ENCODE measurements at places on chromosomes 1 and 21.

DNA sequence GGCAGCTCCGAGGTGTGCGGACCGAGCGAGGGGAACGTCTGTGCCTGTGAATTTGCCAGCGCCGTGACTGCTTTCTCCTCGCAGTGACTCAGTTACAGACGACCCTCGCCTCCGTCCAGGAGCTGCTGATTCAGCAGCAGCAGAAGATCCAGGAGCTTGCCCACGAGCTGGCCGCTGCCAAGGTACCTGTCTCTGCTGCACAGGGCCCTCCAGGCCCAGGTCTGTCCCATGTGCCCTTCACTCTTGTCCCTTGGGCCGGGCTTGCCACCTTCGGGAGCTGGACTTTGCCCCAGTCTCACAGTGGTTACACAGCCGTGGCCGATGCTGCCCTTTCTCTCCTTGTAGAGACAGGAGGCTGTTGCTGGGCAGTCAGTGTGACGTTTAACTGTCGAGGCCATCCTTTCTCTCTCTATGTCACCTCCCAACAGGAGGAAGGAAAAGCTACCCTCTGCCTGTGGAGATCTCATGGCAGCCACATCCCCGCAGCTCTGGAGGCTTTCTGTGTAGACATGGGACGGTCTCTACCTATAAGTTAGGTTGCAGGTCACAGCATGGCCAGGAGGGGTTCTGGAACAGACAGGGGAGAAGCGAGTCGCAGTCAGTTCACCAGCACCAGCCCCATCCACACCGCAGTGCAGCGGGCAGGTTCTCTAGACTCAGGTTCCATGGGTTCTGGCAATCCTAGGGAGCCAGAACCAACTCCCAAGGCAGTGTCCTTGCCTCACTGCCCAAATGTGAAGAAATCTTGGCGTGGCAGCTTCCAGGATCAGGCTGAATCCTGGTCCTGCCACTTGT is 149.7 kb downstream of the PEX14 start:
- DNase-seq: no peak

- no peak for DNase-seq
Observed at GRCh38 chr1:207876131-207876530, 34.8 kb downstream of the CD34 start.

DNA sequence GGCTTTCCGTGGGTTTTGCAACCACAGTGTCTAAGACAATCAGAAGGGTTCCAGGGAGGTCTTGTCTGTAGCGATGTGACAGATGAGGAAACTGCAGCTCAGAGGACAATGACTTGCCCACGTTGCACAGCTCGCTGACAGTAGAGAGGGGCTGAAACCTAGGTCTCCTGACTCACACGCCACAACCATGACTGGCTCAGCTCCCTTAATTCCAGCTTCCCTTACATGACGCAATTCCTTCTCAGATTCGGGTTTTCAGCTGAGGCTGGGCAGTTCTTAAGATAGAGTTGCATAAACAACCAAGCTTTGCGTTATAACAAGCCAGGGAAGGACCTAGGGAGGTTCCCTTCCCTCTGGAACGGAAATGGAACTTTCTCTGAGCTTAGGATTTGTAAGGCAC is 36.3 kb downstream of the DHCR24 start:
- DNase-seq: no peak

DNA sequence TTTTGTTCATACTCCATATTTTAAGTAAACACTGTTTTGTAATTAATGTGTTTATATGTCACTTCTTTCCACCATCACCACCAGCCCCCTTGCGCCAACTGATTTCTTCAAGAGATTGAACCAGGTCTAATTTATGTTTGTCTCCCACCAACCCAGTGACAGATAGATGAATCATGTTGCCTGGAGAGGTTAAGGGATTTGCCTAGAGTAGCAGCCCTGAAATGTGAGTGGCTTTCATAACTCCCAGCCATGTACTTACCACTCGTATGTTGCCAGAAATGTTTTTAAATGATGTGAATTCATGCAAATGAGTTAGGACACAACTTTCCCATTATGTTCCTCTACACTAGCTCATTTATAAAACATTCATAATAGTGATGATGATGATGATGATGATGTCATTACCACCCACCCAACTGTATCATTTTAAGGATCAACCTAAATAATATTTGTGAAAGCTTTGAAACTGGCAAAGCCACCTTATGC is 86.9 kb downstream of the LRRC8D start:
- no peak for DNase-seq

GRCh38 chr1:162716123-162716522 is 74.4 kb upstream of the HSD17B7 start:
- no peak for DNase-seq

DNA sequence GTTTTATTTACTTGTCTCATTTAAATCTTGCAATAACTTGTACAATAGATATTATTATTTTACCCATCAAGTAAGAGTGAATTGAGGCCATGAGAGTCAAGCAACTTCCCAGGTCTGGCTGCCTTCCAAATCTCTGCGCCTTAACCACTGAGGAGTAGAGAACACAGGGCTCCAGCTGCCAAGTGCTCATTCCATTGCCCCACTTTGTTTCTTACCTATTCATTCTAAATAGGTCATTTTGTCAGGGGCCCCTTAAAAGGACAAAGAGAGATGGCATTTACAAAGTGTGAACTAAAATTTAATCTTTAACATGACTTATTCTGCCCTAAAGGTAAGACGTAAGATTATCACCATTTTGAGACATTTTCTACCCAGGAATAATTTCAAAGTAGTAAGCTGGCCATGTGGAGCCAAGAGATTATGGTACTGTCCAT is 3.5 kb downstream of the PPP1R15B start:
- no peak for DNase-seq

GRCh38 chr1:198910816-198911215 is 272.0 kb downstream of the PTPRC start:
- no peak for DNase-seq

DNA sequence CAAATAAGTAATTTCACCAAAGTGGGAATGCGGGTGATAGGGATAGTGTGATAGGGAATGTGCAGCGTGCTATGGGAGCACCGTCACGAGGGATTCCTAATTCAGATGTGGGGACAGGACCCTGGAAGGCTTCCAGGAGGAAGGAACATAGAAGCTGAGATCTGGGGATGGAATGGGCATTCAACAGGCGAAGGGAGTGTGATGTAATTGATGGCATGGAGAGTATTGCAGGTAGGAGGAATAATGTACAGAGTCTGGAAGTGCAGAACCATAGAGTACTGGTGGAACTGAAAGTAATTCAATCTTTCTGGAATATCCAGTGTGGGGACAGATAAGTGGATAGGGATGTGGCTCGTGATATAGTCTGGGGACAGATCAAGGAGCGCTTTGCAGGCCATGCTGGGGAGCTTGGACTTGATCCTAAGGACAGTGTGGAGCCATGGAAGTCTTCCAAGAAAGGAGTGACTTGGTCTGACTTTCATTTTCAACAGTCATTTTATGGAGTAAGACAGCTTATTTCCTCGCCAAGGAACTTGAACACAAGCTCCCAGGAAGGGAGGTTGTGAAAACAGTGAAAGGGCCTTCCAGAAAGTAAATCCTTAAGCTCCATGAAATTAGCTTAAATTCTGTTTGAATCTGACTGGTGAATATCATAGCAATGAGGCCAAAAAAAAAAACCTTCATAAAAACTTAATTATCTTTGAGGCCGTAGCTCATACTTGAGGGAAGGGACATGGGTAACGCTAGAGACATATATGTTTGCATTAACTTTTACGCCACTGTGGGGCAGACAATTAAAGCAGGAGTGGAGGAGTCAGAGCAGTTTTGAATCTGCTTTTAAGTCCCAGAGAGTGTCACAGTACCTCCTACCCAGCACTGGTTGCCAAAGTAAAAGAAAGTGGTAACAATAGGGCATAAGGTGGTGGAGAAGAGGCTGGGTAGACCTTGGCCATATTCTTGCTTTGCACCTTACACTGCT is 55.8 kb downstream of the ROR1 start:
- no peak for DNase-seq

DNA sequence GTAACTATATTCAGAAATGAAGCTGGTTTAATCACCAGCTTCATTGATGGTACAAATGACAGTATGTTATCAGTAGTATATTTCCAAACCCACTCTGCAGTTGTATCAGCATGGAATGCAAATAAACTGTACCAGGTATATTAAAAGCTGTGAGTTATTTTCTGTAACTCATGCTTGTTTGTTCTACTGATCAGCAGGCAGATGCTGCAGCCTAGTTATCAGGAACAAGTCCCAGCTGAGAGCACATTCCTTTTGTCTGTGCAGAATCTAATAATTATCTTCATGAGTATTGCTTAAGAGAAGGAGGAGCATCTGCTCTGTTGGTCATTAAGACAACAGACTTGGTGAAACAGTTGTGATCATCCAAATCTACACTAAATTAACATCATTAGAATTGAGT is 1331.1 kb downstream of the MRPL39 start:
- no peak for DNase-seq

GRCh38 chr1:235832011-235832410 is 34.7 kb downstream of the LYST start:
- no peak for DNase-seq

DNA sequence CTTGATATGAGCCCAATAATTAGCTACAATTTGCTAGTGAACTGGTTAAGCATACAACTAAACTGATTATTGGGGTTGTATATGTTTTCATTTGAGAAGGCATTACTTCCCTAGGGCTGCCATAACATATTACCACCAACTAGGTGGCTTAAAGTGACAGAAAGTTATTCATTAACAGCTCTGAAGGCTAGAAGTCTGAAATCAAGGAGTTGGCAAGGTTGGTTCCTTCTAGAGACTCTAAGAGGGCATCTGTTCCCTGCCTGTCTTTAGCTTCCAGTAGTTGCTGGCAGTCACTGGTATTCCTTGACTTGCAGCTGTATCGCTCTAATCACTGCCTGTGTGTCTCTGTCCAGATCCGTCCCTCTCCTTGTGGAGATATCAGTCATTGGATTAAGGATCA is 86.3 kb downstream of the LHX9 start:
- no peak for DNase-seq

DNA sequence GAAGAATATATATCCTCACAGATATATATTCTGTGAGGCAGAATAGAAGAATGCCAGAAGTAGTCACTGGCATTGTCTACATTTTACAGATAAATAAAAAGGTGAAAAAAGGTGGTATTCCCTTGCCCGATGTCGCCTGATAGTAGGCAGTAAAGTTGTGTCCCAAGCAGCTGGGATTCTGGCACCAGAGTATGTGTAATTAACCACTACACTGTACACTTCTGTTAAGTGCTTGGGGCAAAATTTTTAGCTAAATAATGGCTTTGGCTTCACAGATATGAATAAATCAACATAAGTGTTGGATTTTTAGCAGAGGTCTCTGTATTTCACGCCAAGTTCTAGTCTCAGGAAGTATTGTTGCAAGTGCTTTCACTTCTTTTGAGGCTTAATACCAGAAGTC is 13.3 kb upstream of the CASQ2 start:
- no peak for DNase-seq

Measured in GM19239 (cell line).